Activated CD8-positive, alpha-beta memory T cell treated with anti-CD3 and anti-CD28 coated beads for 24 hours (primary cell): ENCODE measurements at places on chromosomes 1 and 21.

DNA sequence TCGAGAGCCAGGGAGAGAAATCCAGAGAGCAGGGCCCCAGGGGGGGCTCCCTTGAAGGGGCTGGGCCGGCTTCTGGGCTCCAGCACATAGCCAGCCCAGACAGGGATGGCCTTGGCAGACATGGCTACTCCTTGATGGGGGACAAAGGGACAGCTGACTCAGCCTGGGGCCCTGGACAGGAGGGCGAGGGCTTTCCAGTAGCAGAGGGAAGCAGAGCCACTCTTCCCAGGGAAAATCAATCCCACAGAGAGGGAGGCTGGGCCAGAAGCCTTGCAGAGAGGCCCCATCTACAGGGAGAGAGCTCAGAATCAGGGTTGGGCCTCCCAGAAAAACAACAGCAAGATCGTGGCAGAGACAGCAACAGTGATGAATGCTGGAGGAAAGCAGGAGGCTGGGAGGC is 15.6 kb downstream of the IGFN1 start:
- DNase-seq: no peak

- no peak for DNase-seq
Measured at GRCh38 chr1:58592522-58593134, 15.6 kb upstream of the TACSTD2 start.

GRCh38 chr1:89962024-89962741 is 32.7 kb upstream of the ZNF326 start:
- no peak for DNase-seq

GRCh38 chr1:60063561-60063960 is 10.0 kb downstream of the C1orf87 start:
- DNase-seq: no peak

DNA sequence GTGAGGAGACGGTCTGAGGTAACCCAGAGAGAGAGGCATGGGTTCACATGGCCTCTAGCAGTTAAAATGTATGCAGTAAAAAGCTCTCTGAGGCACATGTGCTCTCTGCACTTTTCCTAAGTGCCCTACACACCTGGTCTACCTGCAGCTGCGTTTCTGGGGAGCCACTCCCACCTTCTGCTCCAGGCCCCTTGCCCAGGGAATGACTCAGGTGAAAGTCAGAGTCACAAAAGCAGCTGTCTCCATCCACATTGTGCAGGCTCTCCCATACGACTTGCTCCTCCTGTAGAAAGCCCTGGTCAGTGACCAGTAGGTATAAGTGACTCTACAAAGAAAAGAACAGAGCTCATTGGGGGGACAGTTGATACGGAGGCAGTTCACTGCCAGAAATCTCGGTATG is 8.8 kb downstream of the MINDY1 start:
- no peak for DNase-seq
